CD8-positive, alpha-beta memory T cell (primary cell): ENCODE measurements at places on chromosomes 2 and 18.

DNA sequence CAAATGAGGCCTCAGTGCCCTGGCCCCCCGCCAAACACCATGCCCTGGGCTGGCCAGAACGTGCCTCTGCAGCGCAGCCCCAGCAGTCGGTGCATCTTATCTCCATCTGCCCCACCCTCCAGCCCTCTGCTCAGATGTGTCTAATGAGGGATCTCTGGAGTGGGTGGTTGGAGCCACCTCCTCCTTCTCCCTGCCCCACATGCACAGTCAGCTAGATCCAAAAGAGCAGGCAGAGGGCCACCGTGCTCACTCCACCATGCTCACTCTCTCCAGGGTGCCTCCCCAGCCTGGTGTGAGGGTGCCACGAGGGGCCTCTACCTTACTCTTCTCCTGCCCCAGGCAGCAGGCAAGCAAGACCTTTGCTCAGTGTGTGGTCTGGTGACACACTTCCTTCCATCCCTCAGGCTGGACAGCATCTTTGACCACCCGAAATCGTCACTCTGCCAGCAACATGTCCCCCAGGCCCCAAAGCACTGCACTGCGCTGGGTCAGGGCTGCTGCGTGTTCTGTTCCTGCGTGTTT, 266.1 kb upstream of the HDAC4 start:
- no peaks in the 10 kb centered on the region for H3K27me3 ChIP-seq
- H3K4me3 ChIP-seq: no peak overlapping the region
- no peaks in the 10 kb centered on the region for H3K36me3 ChIP-seq
- DNase-seq: no peak

GRCh38 chr2:147847746-147848391, 3.0 kb downstream of the ACVR2A start:
- no peaks in the 10 kb centered on the region for H3K36me3 ChIP-seq
- no peak overlapping the region for H3K4me3 ChIP-seq
- peaks cover 14% of the 10 kb centered on the region for H3K4me1 ChIP-seq
- H3K27ac ChIP-seq: no peak overlapping the region
- no peak for DNase-seq
- H3K27me3 ChIP-seq: no peaks in the 10 kb centered on the region

- H3K27me3 ChIP-seq: no peaks in the 10 kb centered on the region
- DNase-seq: no peak
- no peak within 1 kb of the TSS for H3K27ac ChIP-seq
- H3K4me1 ChIP-seq: no peaks in the 10 kb centered on the region
- H3K4me3 ChIP-seq: no peak within 1 kb of the TSS
- H3K36me3 ChIP-seq: no peaks in the 10 kb centered on the region
Observed at GRCh38 chr18:43115076-43115921, at the start of gene RIT2. Gene RIT2, minus strand, starts transcription at chr18:43115685.

DNA sequence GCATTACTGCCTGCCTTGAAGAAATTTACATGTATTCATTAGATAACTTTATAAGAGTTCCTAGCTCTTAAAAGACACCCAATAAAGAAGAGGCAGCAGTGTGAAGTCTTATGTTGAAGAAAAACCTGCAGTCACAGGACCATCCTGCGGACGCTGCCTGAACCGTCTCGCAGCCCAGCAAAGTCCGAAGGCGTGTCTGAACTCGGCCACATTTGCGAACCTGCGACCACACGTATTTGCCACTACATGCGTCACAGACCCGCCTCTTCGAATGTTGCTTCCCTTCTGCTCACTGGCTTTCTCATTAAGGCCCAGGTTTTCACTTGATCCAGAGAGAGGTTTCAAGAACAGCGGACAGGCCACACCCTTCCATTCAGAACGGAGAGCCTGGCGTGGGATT, 41.2 kb downstream of the CNGA3 start:
- no peaks in the 10 kb centered on the region for H3K36me3 ChIP-seq
- DNase-seq: no peak
- H3K4me1 ChIP-seq: no peaks in the 10 kb centered on the region
- no peaks in the 10 kb centered on the region for H3K27me3 ChIP-seq

DNA sequence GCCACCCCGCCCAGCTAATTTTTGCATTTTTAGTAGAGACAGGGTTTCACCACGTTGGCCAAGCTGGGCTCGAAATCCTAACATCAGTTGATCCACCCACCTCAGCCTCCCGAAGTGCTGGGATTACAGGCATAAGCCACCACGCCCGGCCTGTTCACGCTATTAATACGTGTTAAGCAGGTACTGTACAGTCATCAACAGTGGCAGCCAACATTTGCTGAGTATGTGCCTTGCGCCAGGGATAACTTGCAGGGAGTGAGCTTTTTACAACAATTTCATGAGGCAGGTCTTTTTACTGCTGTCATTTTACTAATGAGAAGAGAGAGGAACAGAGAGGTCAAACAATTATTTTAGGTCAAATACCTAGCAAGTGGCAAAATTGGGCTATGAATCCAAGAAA, 115.2 kb downstream of the AP1S3 start:
- no peaks in the 10 kb centered on the region for H3K36me3 ChIP-seq
- no peak for DNase-seq
- H3K4me1 ChIP-seq: no peaks in the 10 kb centered on the region
- no peak overlapping the region for H3K27ac ChIP-seq

DNA sequence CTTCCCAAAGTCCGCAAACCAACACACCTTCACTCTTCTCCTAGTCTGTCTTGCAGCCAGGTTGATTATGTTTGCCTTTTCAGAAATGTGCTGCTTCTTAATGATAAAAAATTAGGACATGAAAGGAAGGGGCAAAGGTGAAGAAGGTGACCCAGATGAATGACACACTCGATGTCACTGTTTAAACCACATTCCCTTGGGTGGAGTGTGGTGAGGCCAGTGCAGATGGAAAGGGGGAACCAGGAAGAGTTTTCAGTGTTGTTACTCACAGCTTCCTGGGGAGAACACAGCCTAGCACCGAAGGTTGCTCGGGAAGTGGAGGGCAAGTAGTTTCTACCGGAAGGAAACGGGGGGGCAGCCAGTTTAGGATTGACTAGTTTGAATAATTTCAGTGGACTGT, 57.2 kb upstream of the BOD1L2 start:
- H3K27me3 ChIP-seq: no peaks in the 10 kb centered on the region
- DNase-seq: no peak
- H3K4me1 ChIP-seq: no peaks in the 10 kb centered on the region
- no peak overlapping the region for H3K27ac ChIP-seq
- H3K36me3 ChIP-seq: no peaks in the 10 kb centered on the region

- H3K27me3 ChIP-seq: no peaks in the 10 kb centered on the region
- no peak for DNase-seq
- H3K36me3 ChIP-seq: peaks cover 12% of the 10 kb centered on the region
- H3K4me1 ChIP-seq: peaks cover 25% of the 10 kb centered on the region
- H3K27ac ChIP-seq: no peak overlapping the region
- no peak overlapping the region for H3K4me3 ChIP-seq
Observed at GRCh38 chr2:55590810-55591440, 26.5 kb downstream of the PPP4R3B start.

- H3K4me3 ChIP-seq: no peak overlapping the region
- H3K27ac ChIP-seq: no peak overlapping the region
- no peaks in the 10 kb centered on the region for H3K27me3 ChIP-seq
- no peaks in the 10 kb centered on the region for H3K36me3 ChIP-seq
Observed at GRCh38 chr2:200590090-200590489, 4.3 kb downstream of the AOX1 start.

DNA sequence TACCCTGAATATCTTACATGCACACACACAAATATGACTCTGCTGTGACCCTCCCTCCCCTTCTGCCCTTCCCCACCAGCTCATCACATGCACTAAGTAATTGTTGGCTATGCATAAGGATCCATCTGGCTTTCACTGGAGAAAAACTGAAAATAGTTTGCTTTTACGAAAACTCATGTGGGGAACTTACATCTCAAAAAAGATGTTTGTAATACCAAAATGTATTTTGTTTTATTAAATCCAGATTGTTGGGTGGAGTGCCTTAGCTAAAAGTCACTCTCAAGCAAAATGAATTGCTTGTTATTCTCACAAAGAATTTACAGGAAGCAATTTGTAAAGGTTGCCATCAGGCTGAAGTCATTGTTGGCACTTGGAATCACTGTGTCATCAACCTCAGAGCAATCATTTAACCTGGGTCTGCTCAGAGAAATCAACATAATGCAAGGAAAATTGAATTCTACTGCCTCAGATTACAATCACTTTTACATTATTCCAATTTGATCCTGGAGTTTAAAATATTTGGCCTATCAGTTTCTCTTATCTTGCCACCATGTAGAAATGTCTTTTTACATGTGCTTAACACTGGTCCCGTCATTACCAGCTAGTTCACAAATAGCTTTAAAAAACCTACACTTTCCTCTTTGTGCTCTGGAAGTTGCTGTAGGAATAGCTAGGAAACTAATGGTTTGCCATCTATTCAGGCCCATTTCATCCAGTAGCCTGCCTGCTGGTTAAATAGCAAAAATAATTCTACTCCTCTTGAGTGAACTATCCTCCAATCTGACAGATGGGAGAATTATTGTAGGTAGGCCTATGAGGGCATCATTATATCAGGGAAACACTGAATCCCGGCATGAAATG, 90.3 kb upstream of the TMEM17 start:
- no peaks in the 10 kb centered on the region for H3K36me3 ChIP-seq
- no peak for DNase-seq
- no peaks in the 10 kb centered on the region for H3K4me1 ChIP-seq
- H3K4me3 ChIP-seq: no peak overlapping the region
- H3K27me3 ChIP-seq: no peaks in the 10 kb centered on the region
- no peak overlapping the region for H3K27ac ChIP-seq

DNA sequence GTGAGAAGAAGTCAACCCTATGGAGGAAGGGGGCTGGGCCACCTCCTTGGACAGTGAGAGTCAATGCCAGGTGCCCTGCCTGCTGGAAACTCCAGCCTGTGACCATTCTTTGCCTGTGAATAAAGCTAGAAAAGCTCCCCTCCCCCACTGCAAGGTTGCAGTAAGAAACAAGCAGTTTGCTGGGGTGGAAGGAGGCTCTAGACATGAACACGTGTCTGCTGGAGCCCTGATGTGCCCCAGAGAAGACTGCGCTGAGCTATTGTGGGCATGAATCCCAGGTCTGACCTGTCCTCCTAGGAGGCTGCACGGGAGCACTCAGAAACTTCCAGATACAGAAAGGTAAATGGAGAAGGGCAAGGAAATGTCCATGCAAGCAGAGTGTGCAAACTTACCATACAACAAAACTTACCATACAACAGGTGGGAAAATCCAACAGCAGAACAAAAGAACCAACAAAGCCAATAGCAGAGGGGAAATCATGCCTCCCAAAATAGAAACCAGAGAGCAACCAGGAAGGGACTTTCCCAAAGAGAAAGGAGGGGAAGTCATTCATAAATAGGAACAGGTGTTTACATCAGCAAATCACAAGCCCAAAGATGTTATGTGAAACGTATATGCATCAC, 278.7 kb downstream of the BCL2 start:
- no peaks in the 10 kb centered on the region for H3K4me1 ChIP-seq
- H3K4me3 ChIP-seq: no peak overlapping the region
- no peak overlapping the region for H3K27ac ChIP-seq
- no peak for DNase-seq
- no peaks in the 10 kb centered on the region for H3K36me3 ChIP-seq
- no peaks in the 10 kb centered on the region for H3K27me3 ChIP-seq

DNA sequence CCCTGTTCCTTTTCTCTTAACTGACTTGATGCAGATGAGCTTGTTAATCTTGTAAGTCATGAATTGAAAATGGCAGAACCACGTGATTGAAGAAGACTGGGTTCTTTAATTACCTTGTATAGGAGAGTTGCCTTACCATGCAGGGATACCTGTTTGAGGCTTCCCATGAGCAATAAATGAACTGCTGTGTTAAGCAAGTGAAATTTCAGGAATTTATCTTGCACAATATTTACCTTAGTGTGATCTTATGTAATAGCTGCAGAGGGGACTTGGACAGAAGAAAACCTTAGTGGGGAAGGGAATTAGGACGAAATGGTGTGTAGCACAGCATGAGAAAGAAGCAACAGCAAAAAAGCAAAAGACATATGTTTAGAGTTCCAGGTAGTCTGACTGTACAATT, 384.0 kb upstream of the TMEFF2 start:
- no peak overlapping the region for H3K4me3 ChIP-seq
- H3K27me3 ChIP-seq: no peaks in the 10 kb centered on the region
- no peaks in the 10 kb centered on the region for H3K4me1 ChIP-seq
- H3K36me3 ChIP-seq: no peaks in the 10 kb centered on the region
- no peak overlapping the region for H3K27ac ChIP-seq

GRCh38 chr2:237653776-237654558, 26.6 kb downstream of the LRRFIP1 start:
- no peak overlapping the region for H3K27ac ChIP-seq
- no peak for DNase-seq
- H3K36me3 ChIP-seq: no peaks in the 10 kb centered on the region
- H3K4me1 ChIP-seq: no peaks in the 10 kb centered on the region
- peaks cover 9% of the 10 kb centered on the region for H3K27me3 ChIP-seq

GRCh38 chr2:28997847-28998735, 17.0 kb downstream of the TOGARAM2 start:
- H3K4me1 ChIP-seq: peaks cover 31% of the 10 kb centered on the region
- DNase-seq: no peak
- H3K27ac ChIP-seq: no peak overlapping the region
- no peaks in the 10 kb centered on the region for H3K27me3 ChIP-seq
- no peak overlapping the region for H3K4me3 ChIP-seq

- H3K36me3 ChIP-seq: no peaks in the 10 kb centered on the region
- no peaks in the 10 kb centered on the region for H3K27me3 ChIP-seq
- H3K27ac ChIP-seq: no peak overlapping the region
- no peak overlapping the region for H3K4me3 ChIP-seq
Observed at GRCh38 chr2:143974262-143974661, 545.7 kb downstream of the ZEB2 start.

DNA sequence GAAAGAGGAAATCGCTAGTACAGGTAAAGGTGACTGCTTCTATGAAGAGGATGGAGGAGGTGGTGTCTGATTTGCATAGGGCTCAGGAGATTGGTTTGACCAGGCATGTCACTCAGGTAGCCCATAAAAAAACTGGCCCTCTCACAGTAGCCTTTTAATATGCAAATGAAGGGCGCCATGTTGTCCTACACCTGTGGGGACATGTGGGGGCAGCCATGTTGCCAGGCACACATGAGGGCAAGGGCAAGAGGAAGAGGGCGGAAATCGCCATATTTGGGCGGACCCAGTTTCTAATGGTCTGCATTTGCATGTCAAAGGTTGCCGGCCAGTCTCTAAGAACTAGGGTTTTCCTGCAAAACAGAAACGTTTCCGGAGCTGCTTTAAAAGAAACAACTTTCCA, 1330.6 kb downstream of the DSC3 start:
- DNase-seq: no peak
- H3K36me3 ChIP-seq: no peaks in the 10 kb centered on the region
- H3K4me1 ChIP-seq: no peaks in the 10 kb centered on the region
- H3K27ac ChIP-seq: no peak overlapping the region
- no peak overlapping the region for H3K4me3 ChIP-seq

DNA sequence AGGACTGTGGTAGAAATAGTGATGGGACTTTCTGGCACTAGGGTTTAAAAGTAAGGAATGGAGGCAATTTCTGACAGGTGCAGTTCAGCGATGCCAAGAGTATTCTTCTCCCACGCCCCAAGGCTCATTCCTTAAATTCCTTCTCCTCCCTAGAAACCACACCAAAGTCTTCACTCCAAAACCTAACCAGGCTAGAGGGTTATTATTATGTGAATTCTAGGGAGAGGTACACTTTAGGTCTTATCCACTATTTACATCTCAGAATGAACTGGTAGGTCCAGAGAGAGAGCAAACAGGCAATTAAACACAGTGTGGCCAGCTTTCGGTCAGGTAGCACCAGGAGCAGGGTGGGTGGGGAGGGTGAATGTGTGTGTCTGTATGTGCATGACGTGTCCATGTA, 11.4 kb downstream of the IL1F10 start:
- no peak for DNase-seq
- H3K4me1 ChIP-seq: peaks cover 9% of the 10 kb centered on the region
- no peaks in the 10 kb centered on the region for H3K36me3 ChIP-seq
- no peak overlapping the region for H3K4me3 ChIP-seq

GRCh38 chr18:67650686-67651385, 134.3 kb upstream of the DSEL start:
- no peak overlapping the region for H3K27ac ChIP-seq
- H3K36me3 ChIP-seq: no peaks in the 10 kb centered on the region
- no peak for DNase-seq
- no peak overlapping the region for H3K4me3 ChIP-seq
